ENCODE measurements at places on chromosomes 6 and 20. TPM values are rescaled to one million over a fixed set of nuclear protein-coding genes. Genes with fewer than 3 reads are reported as not detected.

DNA sequence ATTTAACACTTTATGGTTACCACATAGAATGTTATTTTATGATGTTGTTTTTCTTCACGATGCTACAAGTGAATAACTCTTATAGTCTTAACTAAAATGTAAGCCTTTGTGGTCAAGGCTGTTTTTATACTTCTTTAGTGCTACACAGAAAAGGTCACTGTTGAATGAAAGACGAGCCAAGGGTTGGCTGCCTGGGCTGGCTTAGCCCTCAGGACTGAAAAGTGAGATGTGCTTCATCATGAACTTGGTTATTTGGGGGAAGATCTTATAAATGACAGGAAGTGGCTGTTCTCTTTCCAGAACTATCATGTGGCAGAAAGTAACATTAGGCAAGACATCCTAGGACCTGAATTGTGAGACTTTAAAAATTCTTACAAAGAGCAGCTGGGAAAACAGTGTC lies 404.0 kb downstream of the BTBD3 start:
- DNase-seq: no peak

GRCh38 chr6:119147101-119148053 lies 68.9 kb upstream of the FAM184A start:
- no peak for DNase-seq

DNA sequence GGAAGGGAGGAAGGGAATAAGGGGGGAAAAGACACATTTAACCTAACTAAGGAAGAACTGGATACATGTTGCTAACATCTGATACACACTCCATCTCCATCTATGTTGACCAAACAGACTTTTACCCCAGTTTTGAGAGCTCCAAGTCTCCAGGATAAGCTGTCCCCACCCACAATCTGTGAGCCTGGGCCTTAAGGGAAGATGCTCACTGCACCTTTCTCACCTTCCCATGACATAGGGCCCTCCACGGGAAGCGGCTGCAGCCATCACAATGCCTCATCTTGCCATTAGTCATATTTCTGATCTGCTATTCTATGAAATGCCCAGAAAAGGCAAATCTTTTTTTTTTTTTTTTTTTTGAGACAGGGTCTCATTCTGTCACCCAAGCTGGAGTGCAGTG lies 126.6 kb upstream of the SALL4 start:
- no peak for DNase-seq

GRCh38 chr20:53028337-53029007 lies 56.3 kb downstream of the TSHZ2 start:
- DNase-seq: no peak

The RNF146 gene
- total RNA-seq: 48.7 TPM

The CCN6 gene
- not detected for total RNA-seq

The FITM2 gene
- 160 TPM for total RNA-seq

The OLIG3 gene
- not detected for total RNA-seq

GRCh38 chr6:126812010-126812409 lies 306.5 kb upstream of the RSPO3 start:
- DNase-seq: no peak

The SSTR4 gene
- not detected for total RNA-seq

The ARMH2 gene
- total RNA-seq: not detected

DNA sequence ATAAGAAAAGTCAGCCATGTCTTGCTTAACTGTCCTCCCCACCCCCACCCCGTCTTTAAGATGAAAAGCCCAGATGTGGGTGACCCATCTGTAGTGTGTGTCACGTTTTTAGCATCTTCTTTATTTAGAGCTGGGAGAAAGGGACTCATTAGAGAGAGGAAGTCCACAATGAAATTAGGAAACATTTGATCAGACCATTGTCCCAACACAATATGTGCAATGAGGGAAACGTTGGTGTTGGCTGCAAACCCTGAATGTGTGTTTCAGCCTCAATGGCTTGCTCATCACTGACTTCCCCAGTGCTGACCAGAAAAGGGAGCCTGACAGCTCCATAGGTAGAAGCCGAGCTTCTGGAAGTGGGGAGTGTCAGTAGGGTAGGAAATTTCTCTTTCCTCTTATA lies 475.7 kb downstream of the CD83 start:
- DNase-seq: no peak

- no peak for DNase-seq
Measured at GRCh38 chr20:61695741-61696140, 369.9 kb downstream of the TAF4 start.

The FOXQ1 gene
- total RNA-seq: not detected

GRCh38 chr20:5469111-5469510 lies 152.4 kb upstream of the PROKR2 start:
- no peak for DNase-seq

- DNase-seq: no peak
Measured at GRCh38 chr20:3929713-3930060, 40.5 kb downstream of the PANK2 start.

GRCh38 chr6:2940010-2940850 lies 31.1 kb downstream of the SERPINB6 start:
- DNase-seq: no peak

DNA sequence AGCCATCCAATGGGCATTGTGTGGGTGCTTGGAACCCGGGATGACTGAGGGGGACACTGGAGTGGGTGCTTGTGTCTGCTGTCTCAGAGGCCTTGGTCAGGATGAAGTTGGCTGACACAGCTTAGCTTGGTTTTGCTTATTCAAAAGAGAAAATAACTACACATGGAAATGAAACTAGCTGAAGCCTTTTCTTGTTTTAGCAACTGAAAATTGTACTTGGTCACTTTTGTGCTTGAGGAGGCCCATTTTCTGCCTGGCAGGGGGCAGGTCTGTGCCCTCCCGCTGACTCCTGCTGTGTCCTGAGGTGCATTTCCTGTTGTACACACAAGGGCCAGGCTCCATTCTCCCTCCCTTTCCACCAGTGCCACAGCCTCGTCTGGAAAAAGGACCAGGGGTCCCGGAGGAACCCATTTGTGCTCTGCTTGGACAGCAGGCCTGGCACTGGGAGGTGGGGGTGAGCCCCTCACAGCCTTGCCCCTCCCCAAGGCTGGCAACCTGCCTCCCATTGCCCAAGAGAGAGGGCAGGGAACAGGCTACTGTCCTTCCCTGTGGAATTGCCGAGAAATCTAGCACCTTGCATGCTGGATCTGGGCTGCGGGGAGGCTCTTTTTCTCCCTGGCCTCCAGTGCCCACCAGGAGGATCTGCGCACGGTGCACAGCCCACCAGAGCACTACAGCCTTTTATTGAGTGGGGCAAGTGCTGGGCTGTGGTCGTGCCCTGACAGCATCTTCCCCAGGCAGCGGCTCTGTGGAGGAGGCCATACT lies 49.4 kb downstream of the PYGB start:
- no peak for DNase-seq

DNA sequence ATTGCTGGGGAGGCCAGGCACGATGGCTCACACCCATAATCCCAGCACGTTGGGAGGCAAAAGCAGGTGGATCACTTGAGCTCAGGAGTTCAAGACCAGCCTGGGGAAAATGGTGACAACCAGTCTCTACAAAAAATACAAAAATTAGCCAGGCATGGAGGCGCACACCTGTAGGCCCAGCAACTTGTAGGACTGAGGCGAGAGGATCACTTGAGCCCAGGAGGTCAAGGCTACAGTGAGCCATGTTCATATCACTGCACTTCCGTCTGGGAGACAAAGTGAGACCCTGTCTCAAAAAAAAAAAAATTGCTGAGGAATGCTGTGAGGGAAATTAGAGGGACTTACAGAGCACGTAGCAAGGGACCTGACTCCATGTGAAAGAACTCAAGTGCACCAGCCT lies 40.8 kb upstream of the ID1 start:
- DNase-seq: no peak

- peak; percentile 85 for DNase-seq
Measured at GRCh38 chr20:50320901-50321796, 130.5 kb downstream of the CEBPB start.

DNA sequence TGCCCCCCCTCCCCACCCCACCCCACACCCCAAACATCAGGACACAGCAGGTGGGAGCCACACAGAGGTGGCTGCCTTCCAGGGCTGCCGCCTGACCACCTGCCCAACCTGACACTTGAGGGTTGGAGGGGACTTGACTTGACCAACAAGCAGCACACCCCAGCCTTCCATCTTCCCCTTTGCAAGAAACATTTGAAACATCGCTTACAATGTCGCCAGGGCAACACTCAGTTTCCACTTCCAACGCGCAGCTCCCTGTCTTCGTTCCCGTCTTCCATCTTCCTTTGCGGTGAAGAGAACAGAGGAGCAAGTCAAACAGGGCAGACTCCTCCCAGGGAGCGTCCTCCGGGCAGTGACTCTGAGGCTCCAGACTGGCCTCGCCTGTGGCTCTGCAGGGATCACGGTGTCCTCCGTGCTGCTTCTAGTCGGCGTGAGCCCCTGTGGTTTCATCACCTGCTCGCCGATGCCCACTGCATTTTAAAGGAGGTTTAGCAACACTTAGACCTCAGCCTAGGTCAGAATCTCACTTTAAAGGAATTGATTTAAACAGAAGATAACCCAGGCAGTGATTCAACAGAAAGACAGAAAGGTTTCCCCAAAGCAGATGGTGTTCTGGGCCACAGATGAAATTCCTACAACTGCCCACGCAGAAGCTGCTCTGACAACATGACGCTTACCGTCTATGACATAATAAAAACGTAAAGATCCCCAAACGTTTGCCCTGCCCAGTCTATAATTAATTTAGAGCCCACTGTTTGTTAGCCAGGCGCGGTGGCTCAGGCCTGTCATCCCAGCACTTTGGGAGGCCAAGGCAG lies 130.8 kb downstream of the TAF4 start:
- no peak for DNase-seq

GRCh38 chr6:39269961-39270360 lies 40.7 kb upstream of the KCNK5 start:
- no peak for DNase-seq

GRCh38 chr20:41089555-41089954 lies 47.8 kb upstream of the PLCG1 start:
- DNase-seq: no peak

GRCh38 chr6:123830120-123830519 lies 26.5 kb downstream of the NKAIN2 start:
- no peak for DNase-seq

The SLC22A1 gene
- 0.27 TPM for total RNA-seq

- no peak for DNase-seq
Measured at GRCh38 chr6:22466665-22467245, 102.6 kb upstream of the HDGFL1 start.

The GGTLC1 gene
- not detected for total RNA-seq

DNA sequence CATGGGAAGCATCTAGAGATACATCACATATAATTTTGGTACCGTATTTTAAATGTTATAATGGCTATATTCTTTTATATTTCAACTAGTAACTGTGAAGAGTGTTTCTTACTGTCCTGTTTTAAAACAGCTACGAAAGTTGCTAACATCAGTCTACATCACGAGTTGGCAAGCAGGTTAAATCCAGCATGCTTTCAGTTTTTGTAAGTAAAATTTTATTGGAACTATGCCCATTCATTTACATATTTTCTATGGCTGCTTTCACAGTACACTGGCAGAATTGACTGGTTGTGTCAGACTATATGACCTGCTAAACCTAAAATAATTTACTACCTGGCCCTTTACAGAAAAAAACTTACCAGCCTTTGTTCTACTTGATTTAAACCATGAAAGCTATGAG lies 478.1 kb downstream of the PHF3 start:
- no peak for DNase-seq

The CFAP61 gene
- 54.8 TPM for total RNA-seq

DNA sequence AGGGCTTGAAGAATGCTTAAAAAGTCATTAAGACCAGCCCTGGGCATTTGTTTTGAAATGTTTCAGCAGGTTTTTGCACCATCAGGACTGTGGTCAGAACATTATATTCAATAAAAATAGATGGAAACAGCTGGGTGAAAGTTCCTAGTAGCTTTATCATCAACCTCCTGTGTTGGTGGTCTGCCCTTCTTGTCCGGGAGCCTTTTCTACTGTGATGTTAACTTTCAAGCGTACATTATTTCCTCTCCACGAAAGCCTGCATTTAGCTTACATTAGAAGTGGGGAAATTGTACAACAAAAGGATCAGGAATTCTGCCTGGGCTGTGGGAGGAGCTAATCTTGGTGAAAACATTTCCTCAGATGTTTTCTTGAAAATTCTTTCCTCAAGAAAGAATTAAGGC lies 71.1 kb downstream of the LAMA4 start:
- no peak for DNase-seq

DNA sequence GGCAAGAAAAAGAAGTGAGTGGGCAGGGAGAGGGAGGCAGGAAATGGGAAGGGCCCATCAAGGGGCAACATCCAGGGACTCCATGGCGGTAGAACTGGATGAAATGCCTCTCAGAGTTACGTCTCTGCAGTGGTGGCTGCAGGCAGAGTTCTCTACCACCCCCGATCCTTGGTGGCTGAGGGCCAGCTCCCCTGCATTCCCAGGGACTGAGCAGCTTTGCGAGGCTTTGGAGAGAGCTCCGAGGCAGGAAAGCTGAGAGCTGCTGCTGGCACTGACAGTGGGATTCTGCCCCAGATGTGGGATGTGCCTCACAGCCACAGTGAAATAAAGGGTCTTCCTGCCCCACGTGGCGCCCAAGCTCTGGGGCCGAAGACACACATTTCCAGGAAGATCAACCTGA lies 236.6 kb downstream of the SLC24A3 start:
- no peak for DNase-seq

- DNase-seq: no peak
Measured at GRCh38 chr6:158323561-158323958, 11.3 kb downstream of the TULP4 start.

DNA sequence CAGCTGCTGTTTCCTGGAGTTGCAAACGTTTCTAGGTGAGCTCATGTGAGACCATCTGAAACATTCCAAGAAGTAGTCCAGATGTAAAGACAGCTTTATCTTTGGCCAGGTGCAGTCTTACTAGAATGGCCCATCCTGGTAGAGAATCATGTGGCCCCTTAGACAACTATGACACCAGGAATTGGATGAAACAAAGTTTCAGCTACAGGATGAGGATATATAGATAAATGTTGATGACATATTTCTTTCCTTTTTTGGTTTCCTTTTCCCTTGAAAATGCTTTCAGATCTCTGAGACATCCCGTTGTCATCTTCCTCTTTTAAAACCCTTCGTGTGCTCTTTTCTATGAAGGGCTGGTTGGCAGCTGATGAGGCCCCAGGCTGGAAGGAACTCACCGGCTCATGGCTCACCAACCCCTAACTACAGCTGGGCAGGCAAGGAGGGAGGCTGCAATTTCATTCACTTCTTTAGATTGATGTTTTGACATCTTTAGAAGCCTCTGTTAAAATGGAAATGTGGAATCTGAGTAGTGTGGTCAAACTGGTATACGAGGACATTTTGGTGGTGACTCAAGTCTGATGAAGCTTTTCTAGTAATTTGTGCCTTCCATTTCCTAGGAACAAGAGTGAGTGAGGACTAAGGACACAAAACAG lies 167.9 kb upstream of the TNFAIP3 start:
- DNase-seq: no peak

- no peak for DNase-seq
Measured at GRCh38 chr6:40958738-40959137, 80.3 kb downstream of the UNC5CL start.

The YTHDF1 gene
- total RNA-seq: 22.2 TPM

Data from left ventricle myocardium inferior (tissue), 1 donor.